Ureter (tissue), 1 donor: ENCODE measurements at places on chromosomes 7 and 10. TPM values are rescaled to one million over a fixed set of nuclear protein-coding genes. Genes with fewer than 3 reads are reported as not detected.
A peak's percentile ranks its signal among the peaks of the same experiment; 100 is the strongest.

GRCh38 chr10:112393827-112394226, 19.9 kb downstream of the ACSL5 start:
- no peak for DNase-seq

GRCh38 chr10:693506-693905, 4.0 kb upstream of the DIP2C start:
- DNase-seq, result no peak

- DNase-seq, result no peak
These were observed 40.0 kb upstream of the GSDME start for GRCh38 chr7:24797270-24797669.

DNA sequence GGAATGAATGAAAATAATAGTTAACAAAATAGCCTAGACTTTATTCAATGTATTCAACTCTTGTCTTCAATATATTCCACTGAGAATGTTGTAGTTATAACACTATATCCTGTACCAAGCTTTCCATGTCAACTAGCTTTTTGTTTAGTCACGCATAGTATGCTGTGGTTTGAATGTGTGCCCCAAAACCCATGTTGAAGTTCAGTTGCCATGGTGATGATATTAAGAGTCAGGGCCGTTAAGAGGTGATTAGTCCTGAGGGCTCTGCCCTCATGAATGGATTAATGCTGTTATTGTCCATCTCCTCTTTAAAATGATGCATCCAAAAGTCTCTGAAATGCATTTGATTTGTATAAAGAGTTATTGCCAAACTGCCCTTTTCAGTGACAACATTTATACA, 887.6 kb downstream of the NRG3 start:
- DNase-seq, result no peak

GRCh38 chr7:11228515-11228914, 254.8 kb downstream of the PHF14 start:
- peak; percentile 55 for DNase-seq

DNA sequence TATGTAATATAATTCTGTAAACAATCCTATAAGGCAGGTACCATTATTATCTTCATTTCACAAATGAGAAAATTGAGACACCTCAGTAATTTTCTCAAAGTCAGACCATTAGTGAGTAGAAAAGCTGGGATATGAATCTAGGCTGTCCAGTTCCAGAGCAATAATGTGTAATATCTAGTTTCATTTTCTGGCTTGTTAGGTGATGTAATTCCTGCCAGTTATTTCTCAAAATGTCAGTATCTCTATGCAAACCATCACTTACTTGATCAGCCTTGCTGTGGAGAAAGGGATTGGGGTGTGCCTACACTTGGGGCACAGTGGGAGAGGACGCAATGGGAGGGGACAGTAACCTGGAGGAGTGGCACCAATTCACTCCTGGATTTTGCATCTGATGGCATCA, 157.5 kb downstream of the LYZL1 start:
- DNase-seq, result no peak

DNA sequence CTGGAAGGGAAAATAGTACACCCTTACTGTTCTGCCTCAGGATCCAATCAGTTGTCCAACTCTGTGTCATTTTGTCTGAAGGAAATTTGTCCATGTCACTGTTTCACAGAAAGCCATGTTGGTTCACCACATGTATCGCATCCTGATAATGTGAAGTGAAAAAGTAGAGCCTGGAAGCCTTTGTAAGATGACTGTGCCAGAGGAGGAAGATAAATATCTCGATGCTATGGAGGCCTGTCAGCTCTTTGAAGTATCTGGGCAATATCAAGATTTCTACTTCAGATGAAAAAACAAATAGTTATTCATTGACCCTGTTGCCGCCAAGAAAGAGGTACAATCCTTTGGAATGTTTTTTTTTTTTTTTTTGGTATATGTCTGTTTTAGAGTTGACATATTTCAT, 270.5 kb downstream of the PHF14 start:
- no peak for DNase-seq

DNA sequence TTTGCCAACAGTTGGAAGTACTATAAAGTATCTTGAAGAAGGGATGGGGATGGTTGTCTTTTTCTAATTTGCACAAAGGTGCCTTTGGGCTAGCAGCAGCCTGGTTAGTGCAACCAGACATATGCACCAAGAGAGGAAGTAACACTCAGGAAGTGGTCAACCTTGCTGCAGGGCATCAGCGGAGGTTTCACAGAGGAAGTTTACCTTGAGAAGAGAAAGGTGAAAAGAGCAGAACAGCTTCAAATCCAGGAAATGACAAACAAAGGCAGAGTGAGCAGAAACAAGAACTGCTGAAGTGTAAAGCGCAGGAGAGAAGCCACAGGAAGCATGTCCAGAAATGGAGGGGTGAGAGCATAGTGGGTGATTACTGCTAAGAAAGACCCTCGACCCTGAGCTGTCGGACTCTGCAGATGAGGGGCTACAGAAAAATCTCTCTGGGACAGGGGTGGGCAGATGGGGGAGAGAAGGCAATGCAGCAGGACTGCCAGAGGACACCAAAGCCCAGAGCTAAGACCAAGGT, 66.9 kb downstream of the STK17A start:
- DNase-seq, result no peak

DNA sequence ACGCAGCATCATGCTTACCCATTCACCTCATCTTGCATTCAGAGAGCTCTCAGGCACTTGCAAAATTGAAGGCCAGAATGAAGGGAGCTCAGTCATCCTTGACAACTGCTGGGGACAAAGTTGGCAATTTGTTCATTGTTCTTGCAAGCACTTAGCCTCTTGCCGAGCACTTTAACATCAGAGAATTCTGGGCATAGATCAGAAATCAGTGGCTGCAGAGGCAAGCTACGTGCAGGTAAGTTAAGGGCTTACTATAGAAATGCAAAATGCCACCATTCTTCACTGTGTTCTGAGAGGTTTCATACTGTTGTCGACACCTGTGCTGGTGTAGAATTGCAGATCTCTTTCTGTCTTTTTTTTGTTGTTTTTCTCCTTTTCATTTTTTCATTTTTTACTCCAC, 84.1 kb upstream of the INSYN2A start:
- no peak for DNase-seq

GRCh38 chr10:104316321-104317099, 21.8 kb downstream of the ITPRIP start:
- no peak for DNase-seq

EPHB6 gene
- total RNA-seq, result 55.9 TPM

NRP1 gene
- total RNA-seq, result 68.3 TPM

ITPRID1 gene
- not detected for total RNA-seq
